Activated T-helper 1 cell treated with Interleukin-2 at 50 U/mL for 16 hours (primary cell): ENCODE measurements at places on chromosomes 4 and X.

- no peak for DNase-seq
Measured at GRCh38 chr4:100288811-100289529, 98.7 kb upstream of the DDIT4L start.

GRCh38 chr4:13445841-13446790 is 38.0 kb downstream of the RAB28 start:
- no peak for DNase-seq

DNA sequence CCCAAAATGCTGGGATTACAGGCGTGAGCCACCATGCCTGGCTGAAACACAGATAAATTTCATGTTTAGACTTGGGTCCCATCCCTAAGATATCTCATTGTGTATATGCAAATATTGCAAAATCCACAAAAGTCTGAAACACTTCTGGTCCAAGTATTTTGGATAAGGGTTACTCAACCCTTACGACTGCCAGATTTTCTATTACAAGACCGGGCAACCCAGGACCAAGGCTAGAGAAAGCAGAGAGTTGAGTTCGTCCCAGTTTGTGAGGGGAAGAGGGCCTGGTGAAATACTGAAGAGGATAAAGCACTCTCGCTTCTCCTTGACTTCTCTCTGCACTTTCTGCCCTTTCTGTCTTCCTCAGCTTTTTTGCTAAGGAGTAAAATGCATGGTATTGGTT is 34.5 kb downstream of the ZFX start:
- DNase-seq = no peak

GRCh38 chr4:133148690-133149363 is at the start of gene PCDH10:
TSS of gene PCDH10 (plus strand) at chr4:133149294. CDS start at chr4:133150141, 847 bp downstream.
- no peak for DNase-seq

GRCh38 chr4:42523066-42523718 is 125.9 kb downstream of the SHISA3 start:
- no peak for DNase-seq

GRCh38 chrX:122622795-122623194 is 561.3 kb upstream of the GRIA3 start:
- DNase-seq = no peak

DNA sequence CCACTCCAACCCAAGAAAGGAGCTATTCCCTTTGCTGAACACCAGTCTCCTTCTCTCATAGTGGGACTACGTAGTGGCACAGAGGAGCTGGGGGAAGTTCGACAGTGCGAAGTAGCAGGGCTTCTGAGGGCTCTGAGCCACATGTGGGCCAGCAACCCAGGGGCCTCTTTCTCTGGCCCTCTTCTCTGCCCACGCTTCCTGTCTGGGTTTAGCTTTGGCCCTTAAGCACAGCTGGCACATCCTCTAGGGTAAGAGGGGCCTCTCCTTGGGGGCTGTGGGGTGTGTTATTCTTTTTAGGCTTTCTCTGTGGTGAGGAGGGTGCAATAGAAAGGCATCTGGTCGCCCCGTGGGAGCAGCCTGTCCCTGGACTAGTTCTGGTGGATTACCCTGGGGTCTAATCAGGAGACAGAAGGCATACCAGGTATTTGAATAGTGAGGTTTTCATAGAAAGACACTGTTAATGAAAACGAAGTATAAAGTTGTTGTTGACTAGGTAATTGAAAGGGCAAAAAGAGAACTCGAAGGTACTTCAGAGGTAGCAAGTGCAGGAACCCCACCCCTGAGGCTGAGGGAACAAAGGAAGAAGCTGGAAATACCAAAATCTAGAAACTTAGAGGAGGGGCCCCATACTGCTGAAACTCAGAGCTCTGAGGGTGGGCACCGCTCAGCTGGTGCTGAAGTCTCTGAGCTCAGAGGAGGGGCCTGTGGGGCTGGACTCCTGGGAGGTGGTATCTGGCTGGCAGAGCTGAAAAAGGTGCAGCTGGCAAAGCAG is 151.9 kb upstream of the RPS6KA3 start:
- no peak for DNase-seq

DNA sequence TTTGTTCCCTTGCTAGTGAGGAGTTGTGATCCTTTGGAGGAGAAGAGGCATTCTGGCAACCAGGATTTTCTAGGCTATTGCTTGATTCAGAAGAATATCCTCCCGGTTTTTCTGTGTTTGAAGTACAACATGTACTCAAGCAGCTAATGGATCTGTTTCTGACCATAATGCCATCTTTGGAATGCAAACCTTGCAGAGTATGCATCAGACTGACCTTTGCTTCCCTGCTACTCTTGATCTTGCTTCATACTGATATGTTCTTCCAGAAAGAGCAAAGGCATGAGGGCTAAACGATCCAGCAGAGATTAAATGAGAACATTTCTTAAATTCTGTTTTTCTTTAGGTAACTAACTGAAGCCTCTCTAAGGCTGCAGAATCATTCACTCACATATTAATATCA is 265.4 kb upstream of the SLC7A11 start:
- DNase-seq = no peak

DNA sequence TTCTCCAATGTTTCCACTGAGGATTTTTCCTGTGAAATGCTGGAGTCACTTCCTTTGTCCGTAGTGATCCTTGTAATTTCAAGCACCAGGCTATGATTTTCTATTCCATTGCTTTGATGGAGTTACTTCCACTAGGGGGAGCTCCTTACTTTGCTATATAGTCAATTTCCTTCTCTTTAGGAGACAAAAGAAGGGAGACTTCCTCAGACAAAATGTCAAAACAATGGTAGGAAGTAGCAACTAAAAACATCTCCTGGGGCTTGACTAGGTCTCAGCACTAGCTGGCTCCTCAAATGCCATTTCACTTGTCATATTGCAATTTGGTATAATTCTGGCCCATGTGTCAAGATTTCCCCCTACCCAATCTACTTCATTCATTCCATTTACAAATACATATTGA is 24.1 kb downstream of the ZCCHC12 start:
- no peak for DNase-seq

DNA sequence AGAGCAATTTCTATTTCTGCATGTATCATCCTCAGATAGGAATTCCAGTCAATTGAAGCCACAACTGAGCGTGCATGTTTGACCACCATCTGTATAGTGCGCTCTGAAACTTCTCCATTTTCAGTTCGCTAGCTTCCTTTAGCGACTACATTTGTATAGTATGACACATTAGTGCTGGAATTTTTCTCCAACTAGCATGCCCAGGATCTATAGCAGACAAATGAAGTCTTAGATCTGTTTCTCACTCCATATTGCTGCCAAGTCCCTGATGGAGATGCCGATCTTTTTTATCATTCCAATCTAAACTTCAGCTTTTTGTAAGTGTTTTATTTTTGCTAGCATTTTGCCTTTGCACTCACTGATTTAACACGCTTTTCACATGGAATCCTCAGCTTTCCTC is 774.8 kb upstream of the TENM3 start:
- no peak for DNase-seq

DNA sequence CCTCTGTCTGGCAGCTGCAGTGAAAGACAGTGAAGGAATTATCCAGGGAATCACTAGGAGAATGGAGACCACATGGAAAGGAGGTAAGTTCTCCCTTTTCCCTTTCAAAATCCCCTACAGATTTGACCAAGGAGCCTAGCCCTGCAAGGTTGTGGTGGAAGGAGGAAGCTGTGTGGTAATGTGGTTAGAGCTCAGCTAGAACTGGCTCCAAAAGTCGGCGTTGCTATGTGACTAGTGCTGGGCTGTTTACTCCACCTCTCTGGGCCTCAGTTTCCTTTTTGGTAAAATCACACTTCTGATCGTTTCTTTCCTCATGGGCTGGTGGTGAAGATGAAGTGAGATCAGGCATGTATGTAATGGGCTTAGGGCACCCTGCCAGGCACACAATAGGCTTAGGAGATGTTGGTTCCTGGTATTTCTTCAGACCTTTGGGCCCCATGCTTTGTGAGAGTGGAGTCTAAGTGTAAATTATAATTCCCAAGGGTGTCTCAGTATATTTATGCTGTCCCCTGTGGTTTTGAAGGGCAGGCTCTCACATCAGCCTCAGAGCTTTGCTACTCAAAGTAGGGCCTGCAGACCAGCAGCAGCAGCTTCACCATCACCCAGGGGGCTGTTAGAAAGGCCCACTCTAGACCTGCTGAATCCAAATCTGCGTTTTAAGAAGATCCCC is 183.7 kb upstream of the BCOR start:
- DNase-seq = no peak

GRCh38 chr4:139852612-139853269 is 187.1 kb downstream of the MGST2 start:
- no peak for DNase-seq

DNA sequence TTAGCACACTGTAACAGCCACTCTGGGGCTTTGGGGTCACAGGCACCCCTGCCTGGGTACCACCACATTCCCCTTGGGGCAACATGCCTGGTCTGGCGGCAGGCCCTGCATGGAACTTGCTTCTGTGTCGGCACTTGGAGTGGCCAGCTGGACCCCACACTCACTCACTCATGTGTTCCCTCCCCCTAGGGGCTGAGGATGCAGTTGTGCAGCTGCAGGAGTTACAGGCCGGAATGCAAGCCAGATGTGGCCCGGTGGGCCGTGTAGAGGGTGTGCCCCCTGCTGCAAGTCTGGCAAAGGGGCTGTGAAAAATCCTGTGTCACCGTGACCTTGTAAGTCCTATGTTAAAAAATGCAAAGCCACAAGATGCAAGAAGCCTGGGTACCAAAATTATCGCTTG is 34.2 kb downstream of the ATXN3L start:
- no peak for DNase-seq

DNA sequence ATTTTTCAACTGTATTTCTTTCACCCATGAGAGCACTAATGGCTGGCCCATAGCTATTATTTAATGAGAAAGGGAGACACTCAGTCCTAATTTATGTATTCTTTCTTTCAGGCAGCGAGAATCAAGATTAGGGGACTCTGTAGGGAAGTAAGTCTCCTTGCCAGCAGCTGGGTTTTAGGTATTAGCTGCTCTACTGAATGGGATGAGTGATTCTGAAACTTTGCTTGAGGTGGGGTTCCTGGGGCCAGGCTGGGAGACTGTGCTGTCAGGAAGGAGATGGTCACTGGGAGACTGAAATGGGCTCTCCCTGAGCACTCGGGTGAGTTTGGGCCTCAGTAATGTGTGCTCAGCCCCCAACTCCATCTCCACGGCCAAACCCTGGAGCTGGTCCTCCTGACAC is 78.7 kb downstream of the LNX1 start:
- no peak for DNase-seq

GRCh38 chr4:169720529-169720928 is 37.2 kb downstream of the HPF1 start:
- no peak for DNase-seq

DNA sequence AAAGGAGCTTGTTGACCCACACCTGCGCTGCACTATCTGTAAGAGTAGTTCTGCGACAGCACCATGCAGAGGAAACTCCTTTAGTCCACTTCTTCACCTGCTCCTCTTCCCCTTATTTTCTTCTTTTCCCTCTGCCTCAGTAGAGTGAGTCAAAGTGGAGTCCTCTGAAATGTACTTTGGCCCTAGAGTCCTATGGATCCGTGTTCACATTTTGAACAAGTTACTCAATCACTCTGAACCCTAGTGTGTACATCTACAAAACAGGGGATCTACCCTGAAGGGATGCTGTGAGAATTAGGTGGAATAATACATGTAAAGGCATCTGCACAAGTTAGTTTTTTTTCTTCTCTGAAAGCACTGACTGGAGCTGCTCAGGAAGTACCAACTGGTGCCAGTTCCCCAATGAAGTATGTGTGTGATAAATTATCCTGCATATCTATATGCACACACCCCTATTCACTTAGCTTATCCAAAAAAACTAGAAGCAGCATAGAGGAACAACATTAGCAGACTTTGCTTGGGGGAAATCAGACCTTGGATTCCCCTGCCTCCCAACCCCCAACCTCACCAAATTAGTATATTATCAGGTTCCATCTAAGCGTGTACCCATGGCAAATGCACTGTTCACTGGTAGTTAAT is 118.5 kb upstream of the FAM9C start:
- no peak for DNase-seq

- no peak for DNase-seq
Measured at GRCh38 chr4:109998867-109999584, 86.3 kb downstream of the EGF start.

GRCh38 chr4:7500404-7500803 is 65.7 kb upstream of the PSAPL1 start:
- no peak for DNase-seq

- no peak for DNase-seq
Measured at GRCh38 chr4:127975121-127975770, 10.0 kb downstream of the ABHD18 start.

- no peak for DNase-seq
Measured at GRCh38 chrX:55450259-55450658, 1.7 kb upstream of the MAGEH1 start.

GRCh38 chrX:78708816-78709215 is 38.7 kb upstream of the LPAR4 start:
- no peak for DNase-seq

DNA sequence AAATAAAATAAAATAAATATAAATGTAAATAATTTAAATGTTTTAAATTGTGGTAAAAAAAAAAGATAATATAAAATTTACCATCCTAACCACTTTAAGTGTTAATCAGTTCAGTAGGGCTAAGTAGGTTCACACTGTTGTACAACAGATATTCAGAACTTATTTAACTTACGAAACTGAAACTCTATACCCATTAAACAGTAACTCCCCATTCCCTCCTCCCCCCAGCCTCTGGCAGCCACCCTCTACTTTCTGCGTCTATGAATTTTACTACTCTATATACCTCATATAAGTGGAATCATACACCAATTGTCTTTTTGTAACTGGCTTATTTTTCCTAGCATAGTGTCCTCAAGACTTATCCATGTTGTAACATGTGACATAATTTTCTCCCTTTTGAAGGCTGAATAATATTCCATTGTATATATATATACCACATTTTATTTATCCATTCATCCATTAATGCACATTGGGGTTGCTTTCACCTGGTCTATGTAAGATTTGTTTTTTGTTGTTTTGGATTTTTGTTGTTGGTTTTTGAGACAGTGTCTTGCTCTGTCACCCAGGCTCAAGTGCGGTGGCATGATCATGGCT is 32.5 kb upstream of the ELF2 start:
- DNase-seq = no peak

DNA sequence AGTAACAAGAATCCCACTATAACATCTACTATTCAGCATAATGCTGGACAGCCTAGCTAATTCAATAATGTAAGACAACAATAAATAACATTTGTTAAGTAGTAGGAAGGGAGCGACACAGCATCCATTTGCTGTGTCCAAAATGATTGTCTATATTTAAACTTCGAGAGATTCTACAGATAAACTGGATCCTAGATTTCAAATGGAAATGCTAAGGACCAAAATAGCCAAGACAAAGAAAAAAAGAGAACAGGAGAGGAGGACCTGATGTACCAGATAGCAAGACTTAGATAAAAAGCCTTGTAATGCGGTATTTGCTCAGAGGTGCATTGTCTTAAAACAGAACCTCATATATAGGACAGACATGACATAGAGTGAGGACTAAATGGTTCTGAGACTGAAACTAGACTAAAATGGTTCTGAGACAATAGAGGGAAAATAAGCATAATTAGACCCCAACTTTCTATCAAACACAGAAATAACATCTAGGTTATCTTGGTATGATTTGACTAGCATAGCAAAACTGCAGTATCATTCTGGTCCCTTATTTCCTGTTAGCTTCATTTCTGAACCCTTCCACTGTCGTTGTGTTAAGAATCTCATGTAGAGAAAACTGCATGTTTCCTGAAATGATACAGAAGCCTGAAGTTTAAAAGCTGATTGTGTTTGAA is 3.8 kb downstream of the HPGDS start:
- no peak for DNase-seq

GRCh38 chr4:56690393-56690792 is 9.3 kb upstream of the HOPX start:
- no peak for DNase-seq

- DNase-seq = no peak
Measured at GRCh38 chr4:102503831-102504786, 3.0 kb downstream of the NFKB1 start.
